Fibroblast of lung (primary cell): ENCODE measurements at places on chromosomes 6 and 20. TPM values are rescaled to one million over a fixed set of nuclear protein-coding genes. Genes with fewer than 3 reads are reported as not detected.

DNA sequence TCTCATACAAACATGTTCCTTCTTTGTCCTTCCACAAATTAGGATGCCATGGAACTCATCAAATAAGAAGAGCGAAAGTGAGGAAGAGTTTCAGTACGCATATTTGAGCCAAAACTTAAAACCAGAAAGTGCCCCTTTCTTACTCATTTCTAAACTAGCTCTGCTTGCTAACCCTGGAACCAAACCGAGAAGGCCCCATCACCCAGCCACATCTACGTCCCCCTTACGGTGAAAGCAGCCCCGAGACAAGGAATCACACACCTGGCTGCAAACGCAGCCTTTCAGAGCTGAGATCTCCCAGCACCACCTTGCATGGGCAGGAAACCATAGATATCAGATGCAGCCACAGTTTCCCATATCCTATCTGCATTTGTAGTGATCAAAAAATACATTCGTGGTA is 28.5 kb downstream of the TRERF1 start:
- DNase-seq, result no peak

- DNase-seq, result no peak
These were observed 14.3 kb upstream of the SYNDIG1 start for GRCh38 chr20:24455081-24455480.

- no peak for DNase-seq
These were observed 146.3 kb downstream of the MTFR2 start for GRCh38 chr6:136103763-136104311.

- no peak for DNase-seq
These were observed 77.8 kb upstream of the SMLR1 start for GRCh38 chr6:130749402-130749801.

- DNase-seq, result peak; percentile 93
These were observed 235.1 kb upstream of the ZNF217 start for GRCh38 chr20:53828682-53829254.

- no peak for DNase-seq
These were observed 690.7 kb downstream of the KIF16B start for GRCh38 chr20:15882553-15882952.

Gene ZNF217
- polyA plus RNA-seq, result 12.1 and 14.5 TPM in 2 replicates
